Activated T-helper 1 cell treated with anti-CD3 and anti-CD28 coated beads, Interleukin-2, amount 50 U/mL, for 16 hours (primary cell): ENCODE measurements at places on chromosomes 4 and X.

- no peak for DNase-seq
Measured at GRCh38 chrX:98717970-98718369, 1692.1 kb downstream of the PCDH19 start.

DNA sequence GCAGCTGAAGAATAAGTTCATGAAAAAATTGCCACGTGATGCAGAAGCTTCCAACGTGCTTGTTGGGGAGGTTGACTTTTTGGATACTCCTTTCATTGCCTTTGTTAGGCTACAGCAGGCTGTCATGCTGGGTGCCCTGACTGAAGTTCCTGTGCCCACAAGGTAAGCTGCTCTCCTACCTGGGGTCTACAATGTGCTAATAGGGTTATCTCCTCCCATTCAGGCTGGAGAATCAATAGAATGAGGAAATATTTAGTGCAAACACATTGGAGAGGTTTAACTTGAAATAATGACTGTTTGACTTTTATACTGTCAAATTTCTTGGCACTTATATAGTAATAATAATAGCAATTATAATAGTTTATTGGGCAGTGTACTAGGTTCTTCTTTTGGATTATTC, 101.8 kb downstream of the SLC4A4 start:
- DNase-seq: no peak

DNA sequence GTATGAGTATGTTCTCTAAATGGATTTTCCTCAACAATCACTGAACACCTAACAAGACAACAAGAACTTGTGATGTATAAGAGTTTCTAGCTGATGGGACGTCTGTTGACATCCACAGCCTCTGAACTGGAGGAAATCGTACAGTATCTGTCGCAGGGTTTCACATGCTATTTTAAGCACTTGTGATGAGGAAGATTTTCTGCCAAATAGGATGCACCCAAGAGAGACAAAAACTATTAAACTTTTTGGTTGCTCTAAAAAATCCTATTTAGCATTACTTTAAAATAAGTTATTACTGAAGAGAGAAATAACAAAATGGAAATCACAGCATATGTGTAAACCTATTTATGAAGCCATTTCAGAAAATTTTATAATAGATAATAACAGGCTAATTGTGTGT, 356.1 kb upstream of the SLC7A11 start:
- no peak for DNase-seq

DNA sequence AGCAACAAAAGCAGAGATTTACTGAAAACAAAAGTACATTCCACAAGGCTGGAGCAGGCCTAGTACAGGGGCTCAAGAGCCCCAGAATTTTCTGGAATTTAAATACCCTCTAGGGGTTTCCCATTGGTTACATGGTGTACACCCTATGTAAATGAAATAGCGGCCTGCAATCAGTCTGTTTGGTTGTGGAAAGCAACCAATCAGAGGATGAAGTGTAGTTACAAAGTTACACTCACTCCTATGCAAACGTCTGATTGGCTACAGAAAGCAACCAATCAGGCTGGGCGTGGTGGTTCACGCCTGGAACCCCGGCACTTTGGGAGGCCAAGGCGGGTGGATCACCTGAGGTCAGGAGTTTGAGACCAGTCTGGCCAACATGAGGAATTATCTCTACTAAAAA, 13.8 kb upstream of the TXLNG start:
- no peak for DNase-seq
